ENCODE measurements at places on chromosomes 11 and 22.

DNA sequence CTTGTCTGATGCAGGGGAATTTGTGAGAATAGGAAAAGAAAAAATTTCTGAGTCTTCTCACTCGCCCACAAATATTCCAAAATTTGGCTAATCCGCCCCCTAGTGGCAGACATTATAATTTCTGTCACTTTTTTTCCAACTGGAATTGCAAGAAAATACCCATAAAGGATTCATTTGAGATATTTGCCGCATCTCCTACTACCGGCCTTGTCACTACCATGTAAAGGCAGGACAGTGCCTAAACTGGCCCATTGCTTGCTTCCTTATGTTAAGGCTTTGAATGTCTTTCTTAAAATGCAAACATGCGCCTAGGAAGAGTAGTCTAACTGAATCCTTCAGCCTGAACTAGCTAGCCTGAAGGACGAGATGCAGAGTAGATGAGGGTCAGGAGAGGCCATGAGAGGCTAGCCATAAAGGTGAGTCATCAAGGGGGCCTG, 9.3 kb upstream of the CEP295 start:
- DNase-seq, result no peak

GRCh38 chr11:64015935-64016845, 19.5 kb upstream of the FLRT1 start:
- DNase-seq, result no peak

- no peak for DNase-seq
Observed at GRCh38 chr11:33515347-33515746, 185.3 kb downstream of the C11orf91 start.

DNA sequence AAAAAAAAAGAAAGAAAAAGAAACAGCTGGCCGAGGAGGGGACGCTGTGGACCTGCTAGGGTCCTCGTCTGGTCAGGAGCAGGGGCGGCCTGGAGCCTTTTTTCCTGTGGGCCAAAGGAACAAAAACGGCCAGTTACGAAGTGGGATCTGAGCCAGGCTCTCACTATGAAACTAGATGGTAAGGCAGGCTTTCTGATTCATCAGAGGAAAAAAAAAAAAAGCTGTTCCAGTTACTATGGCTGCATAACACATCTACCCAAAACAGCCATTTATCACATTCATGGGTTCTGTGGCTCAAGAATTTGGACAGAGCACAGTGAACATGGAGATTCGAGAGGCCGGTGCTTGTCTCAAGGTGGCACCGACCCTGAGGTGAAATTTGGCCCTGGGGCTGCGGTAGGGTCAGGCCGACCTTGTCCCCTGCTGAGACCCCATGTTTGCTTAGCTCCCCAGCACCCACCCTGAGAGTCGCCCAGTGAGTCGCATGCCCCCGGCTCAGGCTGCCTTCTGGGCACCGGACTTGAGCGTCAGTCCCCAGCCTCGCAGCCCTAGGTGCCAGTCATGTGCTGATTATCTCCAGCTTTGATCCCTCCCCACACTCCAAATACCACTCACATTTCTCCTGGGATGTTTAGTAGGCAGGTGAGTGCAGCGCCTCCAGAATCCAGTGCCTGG, 34.2 kb downstream of the MRGPRD start:
- DNase-seq, result no peak

GRCh38 chr11:121336279-121336937, 43.8 kb downstream of the SC5D start:
- no peak for DNase-seq

DNA sequence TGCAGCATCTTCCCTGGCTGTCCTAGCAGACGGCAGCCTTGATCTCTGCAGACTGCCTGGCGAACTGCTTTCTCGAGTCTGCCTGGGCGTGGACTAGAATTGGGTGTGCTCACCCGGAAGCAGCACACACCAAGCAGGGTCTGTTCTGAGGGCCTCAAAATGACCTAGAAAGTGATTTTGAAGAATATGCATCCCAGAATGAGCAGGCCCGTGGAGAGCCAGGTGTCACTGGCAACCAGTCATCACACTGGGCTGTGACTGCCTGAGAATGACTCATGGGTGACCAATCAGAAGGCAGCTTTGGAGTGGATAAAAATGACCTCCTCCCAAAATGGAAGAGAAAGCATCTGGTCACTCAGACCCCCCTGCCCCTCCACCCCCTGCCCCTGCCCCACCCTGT, 114.9 kb upstream of the NECTIN1 start:
- DNase-seq, result no peak

DNA sequence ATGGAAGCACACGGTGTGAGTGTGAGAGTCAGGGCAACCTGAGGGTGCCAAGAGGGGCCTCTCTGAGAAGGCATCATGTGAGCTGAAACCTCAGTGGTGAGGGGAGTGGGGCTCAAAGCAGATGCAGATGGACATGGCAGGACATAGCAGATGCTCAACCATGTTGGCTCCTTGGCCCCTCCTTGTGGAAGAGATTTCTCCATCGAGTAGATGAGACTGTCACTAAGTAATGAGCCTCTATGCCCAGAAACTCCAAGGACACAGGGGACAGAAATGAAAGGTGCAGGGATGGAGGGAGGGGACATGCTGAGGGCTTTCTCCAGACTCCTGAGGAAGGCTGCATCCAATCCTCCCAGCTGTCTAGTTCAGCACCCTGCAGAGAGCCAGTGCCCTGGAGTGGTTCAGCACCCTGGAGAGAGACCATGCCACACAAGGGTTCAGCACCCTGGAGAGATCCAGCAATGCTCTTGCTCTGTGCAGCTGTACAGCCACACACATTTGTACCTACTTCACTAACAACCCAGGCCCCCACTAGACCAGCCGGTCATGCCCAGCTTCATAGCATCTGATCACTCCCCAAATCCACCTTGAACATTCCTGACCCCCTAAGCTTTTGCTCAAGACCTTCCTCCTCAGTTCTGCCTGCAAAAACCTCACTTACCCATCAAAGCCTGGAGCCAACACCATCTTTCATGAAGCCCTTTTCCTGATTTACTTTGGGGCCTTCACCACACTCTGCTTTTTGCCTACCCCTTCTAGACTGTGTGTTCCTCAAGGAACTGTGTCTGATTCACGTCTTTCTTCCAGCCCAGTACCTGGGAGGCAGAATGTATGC, 252.0 kb downstream of the CTTN start:
- DNase-seq, result peak; percentile 24

GRCh38 chr11:64089027-64089360, 53.3 kb downstream of the FLRT1 start:
- DNase-seq, result no peak

DNA sequence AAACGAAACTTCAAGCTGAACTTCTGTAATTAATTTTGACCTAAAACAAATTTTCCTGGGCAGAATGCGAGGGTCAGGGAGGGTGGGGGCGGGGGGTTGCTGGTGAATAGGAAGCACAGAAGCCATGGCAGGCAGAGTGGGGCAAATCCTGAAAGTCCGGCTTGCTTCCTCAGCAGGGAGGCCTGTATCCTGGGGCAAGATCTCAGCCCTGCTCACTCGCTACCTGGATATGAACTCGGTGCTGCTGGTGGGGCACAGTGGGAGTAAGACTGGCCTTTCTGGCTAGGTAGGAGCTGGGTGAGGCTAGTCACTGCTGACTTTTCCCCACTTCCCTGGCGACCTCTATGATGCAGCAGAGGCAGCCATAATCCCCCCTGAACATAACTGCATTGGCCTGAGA, 168.9 kb upstream of the CHORDC1 start:
- no peak for DNase-seq

- peak; percentile 96 for DNase-seq
Observed at GRCh38 chr22:42994917-42995562, 19.9 kb downstream of the PACSIN2 start.

- DNase-seq, result no peak
Observed at GRCh38 chr22:48051796-48052620, 1289.6 kb downstream of the TBC1D22A start.

- DNase-seq, result peak; percentile 32
Observed at GRCh38 chr22:49838771-49839717, 11.4 kb upstream of the BRD1 start.

DNA sequence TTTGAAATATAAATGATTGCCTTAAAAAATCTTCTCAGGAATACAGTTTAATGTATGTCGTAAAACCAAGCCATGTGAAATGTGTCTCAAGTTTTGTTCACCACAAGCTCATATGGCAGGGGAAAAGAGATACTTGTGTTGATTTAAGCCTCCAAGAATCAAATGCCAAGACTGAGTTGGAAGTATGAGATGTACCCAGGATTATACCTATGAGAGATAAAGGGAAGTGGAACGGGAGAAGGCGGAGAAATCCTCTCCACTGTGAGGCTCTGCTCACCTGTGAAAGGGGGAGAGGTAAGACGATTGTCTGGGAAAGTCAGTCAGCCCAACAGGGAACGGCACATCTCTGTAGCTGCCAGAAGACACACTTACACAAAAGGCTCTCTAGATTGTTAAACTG, 124.8 kb downstream of the TRPC6 start:
- no peak for DNase-seq

- DNase-seq, result no peak
Observed at GRCh38 chr11:36251823-36252222, 37.4 kb downstream of the COMMD9 start.

- no peak for DNase-seq
Observed at GRCh38 chr11:128985880-128986279, 43.2 kb upstream of the TP53AIP1 start.

DNA sequence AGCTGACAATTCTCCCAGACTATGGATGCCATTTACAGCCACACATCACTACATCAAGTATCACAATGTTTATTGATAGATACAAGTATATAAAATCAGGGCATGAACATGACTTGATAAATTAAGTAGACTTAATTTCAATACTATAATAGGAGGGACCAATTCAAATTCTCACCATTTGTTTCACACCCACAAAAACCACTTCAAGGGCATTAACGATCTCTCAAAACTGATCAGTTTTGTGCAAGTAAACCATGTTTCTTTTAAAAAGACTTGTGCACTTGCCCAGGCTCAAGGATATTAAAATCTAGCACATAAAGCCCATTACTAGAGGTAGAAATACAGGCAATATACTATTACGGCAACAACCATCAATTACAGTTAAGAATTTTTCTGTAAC, 11.7 kb downstream of the EIF4G2 start:
- DNase-seq, result no peak

DNA sequence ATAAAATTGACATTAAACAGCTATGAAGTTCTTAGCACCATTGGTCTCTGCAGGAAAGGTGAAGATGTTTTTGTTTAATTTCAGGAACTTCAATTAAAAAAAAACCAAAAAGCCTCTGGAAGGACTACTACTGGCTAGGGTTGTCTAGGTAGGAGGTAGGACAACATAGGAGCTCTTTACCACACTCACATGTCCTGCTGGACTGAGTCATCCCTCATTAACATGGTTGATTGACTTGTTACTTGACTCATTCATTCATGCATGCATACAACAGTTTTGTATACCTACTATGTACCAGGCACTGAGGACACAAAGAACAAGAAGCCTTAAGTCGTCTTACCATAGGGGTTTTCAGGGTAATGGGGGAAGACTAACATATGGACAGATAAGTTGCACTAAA, 216.9 kb upstream of the ARHGAP20 start:
- no peak for DNase-seq

DNA sequence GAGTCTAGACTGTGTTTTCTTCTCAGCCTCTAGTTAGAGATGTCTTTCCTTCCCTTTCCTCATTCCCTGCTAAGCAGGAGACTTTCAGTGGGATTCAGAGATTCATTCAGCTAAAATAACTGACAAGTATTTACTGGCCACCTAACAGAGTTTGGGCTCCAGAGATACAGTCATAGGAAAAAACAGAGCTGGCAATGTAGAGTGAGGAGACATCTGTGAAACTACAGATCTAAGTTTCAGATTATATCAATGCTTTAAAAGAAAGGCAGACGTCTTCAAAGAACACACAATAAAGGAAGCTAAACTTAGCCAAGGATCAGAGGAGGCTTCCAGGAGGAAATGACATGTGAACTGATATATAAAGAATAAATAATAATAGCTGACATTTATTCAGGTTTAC, 355.6 kb upstream of the DDI1 start:
- no peak for DNase-seq

GRCh38 chr11:66937193-66937733, 20.9 kb downstream of the PC start:
- no peak for DNase-seq

GRCh38 chr22:25779426-25779825, 37.4 kb downstream of the MYO18B start:
- DNase-seq, result no peak

Measured in AML-193 (cell line).